HL-60 (cell line): ENCODE measurements at places on chromosomes 16 and 17.

DNA sequence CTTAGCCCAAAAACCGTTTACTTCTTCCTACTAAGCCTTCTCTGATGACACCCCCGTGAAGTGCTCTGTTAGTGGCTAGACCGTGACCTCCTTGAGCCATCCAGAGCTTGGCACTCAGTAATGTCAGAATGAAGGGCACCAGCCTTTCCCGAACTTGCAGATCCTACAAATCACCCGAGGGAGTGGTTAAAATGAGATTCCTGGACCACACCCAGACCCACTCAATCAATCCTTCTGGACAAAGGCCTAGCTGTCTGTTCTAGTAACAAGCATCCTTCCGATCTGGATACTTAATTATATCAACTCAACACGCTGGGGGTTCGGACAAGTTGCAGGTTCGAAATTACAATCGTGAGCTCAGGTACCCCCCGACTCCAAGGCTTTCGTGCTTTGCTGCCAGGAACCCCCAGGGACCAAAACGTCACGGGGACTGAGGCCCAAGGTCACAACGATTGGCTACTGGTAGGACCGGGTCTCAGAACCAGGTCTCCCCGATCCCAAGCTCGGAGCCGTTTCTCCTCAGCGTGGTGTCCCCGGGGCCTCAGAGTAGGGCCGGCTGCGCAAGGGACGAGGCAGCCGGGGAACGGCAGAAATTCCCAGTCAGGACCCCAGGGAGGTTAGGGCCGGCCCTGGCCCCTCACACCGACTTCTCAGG lies 527 bp downstream of the CIAPIN1 start:
- peak; percentile 30 for DNase-seq

GRCh38 chr17:44074231-44074910 lies 3.8 kb downstream of the G6PC3 start:
- no peak for DNase-seq

- DNase-seq: no peak
Measured at GRCh38 chr17:80130992-80131391, 15.9 kb downstream of the EIF4A3 start.

DNA sequence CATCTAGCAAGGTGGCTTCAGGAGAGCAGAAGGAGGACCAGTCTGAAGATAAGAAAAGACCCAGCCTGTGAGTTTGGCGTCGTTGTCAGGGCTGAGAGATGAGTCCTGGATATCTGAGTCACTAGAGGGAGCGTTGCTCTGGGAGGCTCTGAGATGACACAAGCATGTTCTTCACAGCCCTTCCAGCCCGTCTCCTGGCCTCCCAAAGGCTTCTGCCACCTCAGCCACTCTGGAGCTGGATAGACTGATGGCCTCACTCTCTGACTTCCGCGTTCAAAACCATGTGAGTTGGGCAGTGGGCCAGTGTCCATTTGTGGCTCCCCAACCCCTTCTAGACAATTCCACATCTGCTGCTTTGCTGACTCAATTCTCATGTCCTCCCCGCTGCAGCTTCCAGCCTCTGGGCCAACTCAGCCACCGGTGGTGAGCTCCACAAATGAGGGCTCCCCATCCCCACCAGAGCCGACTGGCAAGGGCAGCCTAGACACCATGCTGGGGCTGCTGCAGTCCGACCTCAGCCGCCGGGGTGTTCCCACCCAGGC lies 2.3 kb downstream of the TGFB1I1 start:
- no peak for DNase-seq

GRCh38 chr16:25978218-25978617 lies 286.5 kb downstream of the HS3ST4 start:
- DNase-seq: no peak

DNA sequence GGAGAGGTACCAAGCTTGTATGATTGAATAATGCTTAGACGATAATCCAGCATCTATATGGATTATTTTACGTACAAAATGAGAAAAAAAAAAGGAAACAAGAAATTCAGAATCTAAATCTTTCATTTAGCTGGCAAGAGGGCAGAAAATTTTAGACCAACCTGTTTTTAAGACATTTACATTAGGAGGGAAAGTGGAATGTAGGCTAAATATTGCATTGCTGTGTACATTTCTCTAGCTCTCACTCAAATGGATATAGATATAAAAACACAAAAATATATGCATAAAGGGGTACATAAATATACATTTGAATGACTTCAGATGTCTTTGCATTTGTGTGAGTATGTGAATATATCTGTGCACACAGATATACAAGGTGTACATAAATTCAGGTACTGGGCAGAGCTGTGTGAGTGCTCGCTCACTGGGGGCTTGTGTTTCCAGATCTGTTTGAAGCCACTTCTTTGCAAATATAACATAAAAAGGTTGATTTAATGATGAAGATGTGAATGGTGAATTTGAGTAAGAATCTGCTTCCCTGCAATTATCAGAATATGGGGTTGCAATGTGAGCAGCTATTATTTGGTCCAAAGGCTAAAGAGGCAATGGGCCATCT lies 14.2 kb upstream of the ZFHX3 start:
- DNase-seq: no peak

DNA sequence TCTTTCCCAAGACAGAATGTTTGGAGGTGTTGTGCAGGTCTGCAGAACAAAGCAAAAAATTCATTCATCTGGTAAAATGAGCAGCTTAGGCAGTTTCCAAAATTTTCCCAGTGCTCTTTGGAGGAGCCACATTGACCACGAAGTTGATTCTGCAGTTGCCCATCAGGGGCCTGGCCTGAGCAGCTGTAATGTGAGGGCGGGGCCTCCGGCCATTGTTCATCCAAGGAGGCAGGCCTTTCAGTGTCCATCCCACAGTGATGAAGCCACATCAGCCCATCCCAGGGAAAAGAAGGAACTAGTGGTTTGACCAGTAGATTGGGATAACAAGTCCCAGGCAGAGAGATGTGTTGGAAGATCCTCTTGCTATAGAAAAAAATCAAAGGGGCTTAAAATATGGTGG lies 10.1 kb downstream of the UBFD1 start:
- no peak for DNase-seq

DNA sequence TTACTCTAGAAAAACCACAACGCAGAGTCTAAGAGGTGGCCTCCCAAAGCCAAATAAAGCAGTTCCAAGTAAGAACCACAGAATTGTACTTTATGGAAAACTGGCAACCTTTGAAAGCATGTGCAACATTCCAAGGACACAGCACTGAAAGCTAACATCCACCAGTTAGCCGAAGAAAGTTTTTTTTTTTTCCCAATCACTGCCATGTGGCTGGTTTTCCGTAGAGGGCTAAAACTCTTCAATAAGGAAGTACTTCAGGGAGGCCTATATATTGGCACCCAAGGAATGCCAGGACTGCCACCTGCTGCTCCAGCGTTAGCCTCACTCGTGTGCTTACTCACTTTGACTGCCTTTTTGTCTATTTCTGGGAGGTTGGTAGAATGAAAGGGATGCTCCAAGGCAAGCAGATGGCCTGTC lies 25.2 kb downstream of the CEP95 start:
- no peak for DNase-seq

DNA sequence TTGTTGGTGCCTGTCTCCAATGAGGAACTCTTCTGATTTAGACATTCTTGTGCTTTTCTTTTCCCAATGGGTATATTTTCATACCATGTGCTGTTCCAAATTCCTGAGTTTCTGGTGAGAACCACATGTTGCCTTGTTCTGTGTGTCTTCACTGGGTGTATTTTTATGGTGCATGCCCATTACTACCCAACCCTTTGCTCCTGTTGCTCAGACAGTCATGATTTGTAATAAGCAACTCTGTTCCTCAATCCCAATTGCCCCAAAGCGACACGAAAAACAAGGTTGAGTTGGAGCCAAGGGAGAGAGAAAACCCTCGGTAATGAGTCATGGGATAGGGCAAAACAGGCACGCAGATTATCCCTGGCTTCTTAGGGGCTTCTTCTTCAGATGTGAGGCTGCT lies 101.8 kb downstream of the ABCA8 start:
- no peak for DNase-seq
